AG10803 (cell line): ENCODE measurements at places on chromosomes 6 and 20.

GRCh38 chr6:83467620-83468036 is 36.8 kb upstream of the ME1 start:
- DNase-seq = no peak

- DNase-seq = no peak
Observed at GRCh38 chr6:28425944-28426541, 17.2 kb downstream of the ZSCAN23 start.

DNA sequence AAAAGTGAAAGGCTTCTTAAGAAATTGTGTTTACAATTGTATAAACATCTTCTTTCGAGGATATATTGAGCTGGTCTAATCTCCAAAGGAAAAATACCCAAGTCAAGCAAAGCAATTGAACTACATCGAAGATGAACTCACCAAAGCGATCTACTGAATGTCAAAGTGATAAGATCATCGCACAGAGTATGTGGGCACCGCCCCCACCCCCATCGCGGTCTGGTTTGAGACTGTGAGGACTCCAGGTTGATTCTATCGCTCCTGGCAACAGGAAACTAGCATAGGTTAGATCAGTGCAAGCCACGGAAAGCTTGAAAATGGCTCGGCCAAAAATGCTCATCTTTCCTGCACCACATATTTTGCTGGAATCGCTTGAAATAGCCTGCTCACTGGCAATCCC is 133.2 kb upstream of the RPS6KA2 start:
- no peak for DNase-seq

GRCh38 chr6:3624250-3625136 is 127.0 kb downstream of the PXDC1 start:
- DNase-seq = no peak

GRCh38 chr6:154650351-154650750 is 82.9 kb upstream of the SCAF8 start:
- no peak for DNase-seq

GRCh38 chr20:34093895-34094294 is 18.1 kb downstream of the EIF2S2 start:
- DNase-seq = no peak

DNA sequence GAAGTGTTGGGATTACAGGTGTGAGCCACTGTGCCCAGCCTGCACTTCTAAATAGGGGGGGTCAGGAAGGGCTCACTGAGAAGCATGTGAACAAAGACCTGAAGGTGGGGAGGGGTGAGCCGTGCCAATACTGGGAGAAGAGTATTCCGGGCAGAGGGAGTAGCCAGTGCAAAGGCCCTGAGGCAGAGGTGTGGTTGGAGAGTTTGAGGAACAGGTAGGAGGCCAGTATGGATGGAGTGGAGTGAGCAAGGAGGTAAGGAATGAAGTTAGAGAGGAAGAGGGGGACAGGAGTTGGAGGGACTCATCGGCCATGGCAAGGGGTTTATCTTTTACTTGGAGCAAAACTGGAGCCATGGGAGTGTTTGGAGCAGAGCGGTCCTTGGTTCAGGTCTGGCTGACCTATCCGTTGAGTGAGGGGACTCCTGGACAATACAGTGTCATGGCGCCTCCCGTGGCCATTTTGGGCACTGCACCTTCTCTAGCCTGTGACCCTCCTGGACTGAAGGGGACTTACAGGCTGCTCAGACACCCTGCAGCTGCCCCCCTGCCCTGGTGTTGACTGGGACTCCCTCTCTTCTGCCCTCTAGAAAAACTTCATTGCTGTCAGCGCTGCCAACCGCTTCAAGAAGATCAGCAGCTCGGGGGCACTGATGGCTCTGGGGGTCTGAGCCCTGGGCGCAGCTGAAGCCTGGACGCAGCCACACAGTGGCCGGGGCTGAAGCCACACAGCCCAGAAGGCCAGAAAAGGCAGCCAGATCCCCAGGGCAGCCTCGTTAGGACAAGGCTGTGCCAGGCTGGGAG is 12.1 kb downstream of the FOXS1 start:
- no peak for DNase-seq

DNA sequence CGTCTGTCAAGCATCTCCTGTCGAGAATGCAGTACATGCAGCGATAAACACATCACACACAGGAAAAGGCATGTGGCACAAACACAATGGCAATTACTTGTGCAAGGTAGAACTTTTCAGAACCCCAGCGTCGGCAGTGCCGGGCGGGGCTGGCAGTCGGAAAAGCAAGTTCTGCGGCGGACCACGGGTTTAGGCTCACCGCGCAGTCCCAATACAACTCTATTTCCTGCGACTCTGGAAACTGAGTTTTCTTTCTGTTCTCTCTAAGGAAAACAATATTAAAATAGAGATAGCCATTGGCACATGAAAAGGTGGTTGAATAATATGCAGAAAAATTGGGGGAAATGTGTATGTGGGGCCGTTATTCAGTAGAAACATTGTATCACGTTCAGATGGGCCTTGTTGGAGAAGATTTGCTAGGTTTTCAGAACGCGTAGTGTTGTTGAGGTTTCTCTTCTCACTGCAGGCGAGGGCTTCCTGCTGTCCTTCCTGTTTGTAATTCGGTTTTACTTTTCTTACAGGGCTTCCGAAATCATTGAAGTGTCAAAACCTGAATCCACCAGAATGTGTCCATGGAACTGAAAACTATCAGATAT is 369.5 kb downstream of the THBS2 start:
- no peak for DNase-seq

GRCh38 chr6:51585264-51585663 is 502.1 kb downstream of the PKHD1 start:
- DNase-seq = no peak

DNA sequence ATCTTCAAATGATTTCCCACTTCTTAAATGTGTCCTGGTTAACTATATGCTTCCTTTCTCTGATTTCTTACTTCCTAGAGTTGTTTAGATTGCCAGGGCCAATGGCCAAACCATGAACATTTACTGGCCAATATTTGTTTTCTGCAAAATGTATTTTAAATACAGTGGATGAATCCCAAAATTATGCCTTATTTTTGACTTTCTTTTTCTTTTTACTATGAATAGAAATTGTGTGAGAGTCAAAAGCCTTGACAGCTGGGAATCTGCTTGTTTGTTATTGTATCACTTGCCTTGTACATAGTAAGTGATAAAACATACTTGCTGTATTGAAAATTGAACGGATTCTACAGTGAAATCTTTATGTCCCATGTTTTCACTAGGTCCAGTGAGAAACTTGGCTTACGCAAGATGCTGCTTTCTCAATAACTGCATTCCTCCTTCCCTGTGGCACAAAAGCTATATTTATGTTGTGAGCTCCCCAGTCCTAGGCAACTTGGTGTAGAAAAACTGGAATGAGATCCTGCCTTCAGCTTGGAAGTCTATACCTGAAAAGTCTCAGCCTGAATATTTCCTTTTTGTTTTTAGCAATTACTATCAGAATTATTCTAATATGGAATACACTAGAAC is 295.2 kb downstream of the EPHA7 start:
- no peak for DNase-seq

- no peak for DNase-seq
Observed at GRCh38 chr20:48785801-48786200, 42.0 kb downstream of the PREX1 start.

DNA sequence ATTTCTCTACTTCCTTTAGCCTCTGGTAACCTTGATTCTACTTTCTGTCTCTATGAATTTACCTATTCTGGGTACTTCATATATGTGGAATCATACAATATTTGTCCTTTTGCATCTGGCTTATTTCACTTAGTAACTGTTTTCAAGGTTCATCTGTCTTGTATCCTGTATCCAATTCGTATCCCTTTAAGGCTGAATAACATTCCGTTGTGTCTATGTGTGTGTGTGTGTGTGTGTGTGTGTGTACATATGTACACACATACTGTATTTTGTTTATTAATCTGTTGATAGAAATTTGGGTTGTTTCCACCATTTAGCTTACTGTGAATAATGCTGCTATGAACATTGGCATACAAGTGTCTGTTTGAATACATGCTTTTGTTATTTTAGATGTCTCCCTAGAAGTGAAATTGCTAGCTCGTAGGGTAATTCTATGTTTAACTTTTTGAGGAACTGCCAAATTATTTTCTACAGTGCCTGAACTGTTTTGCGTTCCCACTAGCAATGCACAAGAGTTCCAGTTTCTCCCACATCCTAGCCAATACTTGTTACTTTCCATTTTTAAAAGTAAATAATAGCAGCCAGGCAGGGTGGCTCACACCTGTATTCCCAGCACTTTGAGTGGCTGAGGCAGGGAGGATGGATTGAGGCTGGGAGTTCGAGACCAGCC is 17.7 kb downstream of the SENP6 start:
- no peak for DNase-seq

GRCh38 chr20:4511776-4512175 is 209.9 kb upstream of the PRND start:
- no peak for DNase-seq

- no peak for DNase-seq
Observed at GRCh38 chr6:15744818-15745402, 82.1 kb upstream of the DTNBP1 start.

DNA sequence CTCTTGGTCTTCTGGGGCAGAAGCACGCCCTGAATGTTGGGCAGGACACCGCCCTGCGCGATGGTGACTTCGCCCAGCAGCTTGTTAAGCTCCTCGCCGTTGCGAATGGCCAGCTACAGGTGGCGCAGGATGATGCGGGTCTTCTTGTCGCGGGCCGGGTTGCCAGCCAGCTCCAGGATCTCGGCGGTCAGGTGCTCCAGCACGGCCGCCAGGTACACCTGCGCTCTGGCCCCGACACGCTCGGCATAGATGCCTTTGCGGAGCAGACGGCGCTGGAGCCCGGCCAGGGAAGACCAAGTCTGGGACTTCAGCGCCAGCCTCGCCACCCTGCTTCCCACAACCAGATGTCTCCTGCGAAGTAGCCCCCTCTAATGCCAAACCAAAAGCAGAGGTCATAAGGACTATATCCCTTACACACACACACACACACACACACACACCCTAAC is 8.0 kb upstream of the SLC17A3 start:
- DNase-seq = no peak

DNA sequence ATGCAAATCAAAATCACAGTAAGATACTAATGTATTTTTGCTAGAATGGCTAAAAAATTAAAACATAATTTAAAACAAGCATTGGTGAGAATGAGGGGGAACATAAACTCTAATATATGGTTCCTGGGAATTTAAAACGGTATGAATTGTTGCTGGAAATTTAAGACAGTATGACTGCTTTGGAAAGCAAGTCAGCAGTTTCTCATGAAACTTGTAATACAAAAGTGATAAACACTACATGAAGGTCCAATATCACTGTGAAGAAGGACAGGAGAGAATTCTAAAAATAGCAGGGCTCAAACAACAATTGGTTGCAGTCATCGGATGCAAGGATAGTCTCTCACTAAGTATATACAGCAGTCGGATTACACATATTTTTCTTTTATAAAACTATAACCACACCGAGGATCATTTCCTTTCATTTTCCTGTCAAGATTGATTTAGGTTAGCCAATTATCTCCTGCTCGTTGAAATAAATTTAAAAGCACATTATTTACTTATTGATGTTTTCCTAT is 18.5 kb upstream of the PRSS16 start:
- no peak for DNase-seq

GRCh38 chr6:47495954-47496545 is 18.5 kb downstream of the CD2AP start:
- DNase-seq = no peak

DNA sequence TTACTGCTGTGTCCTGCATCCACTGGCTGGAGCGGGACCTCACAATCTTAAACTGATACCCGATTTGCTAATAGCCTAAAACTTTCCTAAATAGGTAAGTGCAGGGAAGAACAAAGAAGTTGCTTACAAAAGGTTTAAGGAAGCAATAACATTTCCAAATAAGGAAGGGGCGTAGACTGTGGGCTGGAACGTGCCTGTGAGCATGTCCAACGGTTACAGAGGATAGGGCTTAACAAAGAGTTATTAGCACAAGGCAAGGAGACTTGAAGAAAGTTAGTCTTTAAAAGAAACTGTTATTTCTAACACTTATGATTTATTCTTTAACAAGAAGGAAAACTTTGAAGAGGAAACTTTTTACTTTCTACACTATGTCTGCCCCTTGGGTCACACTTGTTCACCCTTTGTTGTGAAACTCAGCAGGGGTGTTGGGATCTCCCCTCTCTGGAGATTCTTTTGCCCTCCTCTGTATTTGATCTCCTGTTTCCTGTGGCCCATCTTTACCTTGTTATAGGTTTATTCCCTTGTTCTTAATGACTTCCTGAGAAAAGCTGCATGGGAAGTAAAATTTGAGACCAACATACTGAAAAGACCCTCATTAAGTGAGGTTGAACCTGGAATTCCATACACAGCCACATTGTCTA is 28.7 kb downstream of the KAT14 start:
- DNase-seq = no peak

DNA sequence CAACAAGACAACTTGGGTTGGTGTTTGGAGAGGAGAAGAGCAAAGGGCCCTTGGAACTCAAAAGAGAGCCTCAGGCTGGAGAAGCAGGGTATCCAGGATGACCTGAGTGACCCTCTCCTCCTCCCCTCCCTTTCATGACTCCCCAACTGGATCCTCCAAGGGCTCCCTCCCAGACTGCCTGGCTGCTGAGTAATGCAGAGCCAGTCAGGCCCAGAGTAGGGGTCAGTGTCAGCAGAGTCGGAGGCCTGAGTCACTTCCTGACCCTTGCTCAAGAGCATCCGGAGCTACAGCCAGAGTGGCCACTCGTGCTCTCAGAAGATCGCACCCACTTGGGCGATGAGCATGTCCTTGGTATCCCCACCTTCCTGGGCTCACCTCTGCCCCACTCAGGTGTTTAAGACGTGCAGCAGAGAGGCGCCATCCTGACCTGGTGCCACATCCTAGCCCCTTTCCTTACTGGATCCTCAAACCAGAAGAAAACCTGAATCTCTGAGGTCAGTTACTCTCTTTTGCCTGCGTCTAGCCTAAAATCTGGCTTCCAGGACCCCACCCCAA is 2.8 kb upstream of the MAPK13 start:
- peak; percentile 79 for DNase-seq
